ENCODE measurements at places on chromosomes 3 and 15. TPM values are rescaled to one million over a fixed set of nuclear protein-coding genes. Genes with fewer than 3 reads are reported as not detected.

Gene RARB
- 9.4 TPM for total RNA-seq

Gene HCLS1
- total RNA-seq = 0.51 TPM

Gene SERINC4
- total RNA-seq = under 0.01 TPM

Gene ZBED2
- total RNA-seq = not detected

Gene TRIM69
- total RNA-seq = 40.1 TPM

Gene IL17RE
- 0.99 TPM for total RNA-seq

Gene ZBTB47
- 32.1 TPM for total RNA-seq

Gene ASB14
- total RNA-seq = not detected

Gene NR2F2
- total RNA-seq = 9.2 TPM
